Suprapubic skin (tissue), 4 donors: ENCODE measurements at places on chromosomes 3 and 15. TPM values are rescaled to one million over a fixed set of nuclear protein-coding genes. Genes with fewer than 3 reads are reported as not detected.

GRCh38 chr3:138509586-138509985 is 75.2 kb downstream of the ESYT3 start:
- DNase-seq, result no peak

- DNase-seq, result no peak
These were observed 96.7 kb downstream of the ATP10A start for GRCh38 chr15:25766417-25766816.

GRCh38 chr3:102060814-102061213 is 211.5 kb downstream of the NFKBIZ start:
- DNase-seq, result no peak

Gene ITGA11
- 1.2 TPM for total RNA-seq

DNA sequence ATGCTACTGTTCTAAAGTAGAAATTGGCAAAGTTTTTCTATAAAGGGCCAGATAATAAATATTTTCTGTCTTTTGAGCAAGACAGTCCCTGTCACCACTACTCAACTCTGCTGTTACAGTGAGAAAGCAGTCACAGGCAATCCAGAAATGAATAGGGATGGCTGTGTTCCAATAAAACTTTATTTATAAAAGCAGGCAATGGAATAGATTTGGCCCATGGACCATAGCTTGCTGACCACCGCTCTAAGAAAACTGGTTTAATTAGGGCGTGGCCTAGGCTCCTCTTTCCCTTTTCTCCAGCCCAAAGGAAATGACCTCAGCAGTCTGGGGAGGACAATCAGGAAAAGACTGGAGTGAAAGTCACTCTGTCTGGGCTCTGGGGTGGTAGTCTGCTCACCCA is 183.8 kb downstream of the MEGF11 start:
- no peak for DNase-seq

DNA sequence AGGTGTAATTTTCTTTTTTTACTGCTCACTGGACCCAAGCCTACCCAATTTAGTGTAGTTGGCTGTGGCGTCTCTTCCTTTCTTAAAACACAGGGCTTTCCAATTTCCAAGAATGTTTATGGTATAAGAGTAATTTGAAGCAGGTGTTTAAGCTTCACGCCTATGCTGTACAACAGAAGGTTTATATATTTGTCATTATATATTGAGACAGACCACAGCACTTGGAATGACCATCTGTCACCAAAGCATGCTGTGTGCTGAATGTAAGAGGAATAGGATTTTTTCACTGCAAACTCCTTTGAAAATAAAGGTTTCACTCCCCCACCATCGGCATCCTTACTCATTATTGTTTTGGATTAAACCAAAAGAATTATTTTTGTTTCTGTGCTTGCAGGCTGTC is 325.7 kb downstream of the OTOL1 start:
- DNase-seq, result no peak

DNA sequence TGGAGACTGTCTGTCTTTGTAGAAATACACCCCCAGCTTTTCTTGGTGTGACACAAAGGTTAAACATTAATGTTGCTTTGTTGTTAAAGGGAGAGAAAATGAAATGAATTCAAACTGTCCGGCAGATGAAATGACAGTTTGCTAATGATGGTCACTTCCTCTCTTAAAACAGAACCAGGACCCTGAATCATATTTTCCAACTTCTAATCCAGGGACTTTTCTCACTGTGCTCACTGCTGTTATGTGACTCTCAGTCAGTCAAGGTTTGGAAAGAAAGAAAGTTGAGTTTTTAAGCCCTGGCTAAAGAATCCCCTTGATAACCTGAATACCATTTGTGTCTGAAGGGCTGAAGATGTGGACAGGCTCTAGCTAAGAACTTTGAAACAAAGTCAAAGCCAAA is 215.8 kb downstream of the AGBL1 start:
- no peak for DNase-seq

- DNase-seq, result no peak
These were observed 7.4 kb upstream of the NCBP2 start for GRCh38 chr3:196949750-196950149.

DNA sequence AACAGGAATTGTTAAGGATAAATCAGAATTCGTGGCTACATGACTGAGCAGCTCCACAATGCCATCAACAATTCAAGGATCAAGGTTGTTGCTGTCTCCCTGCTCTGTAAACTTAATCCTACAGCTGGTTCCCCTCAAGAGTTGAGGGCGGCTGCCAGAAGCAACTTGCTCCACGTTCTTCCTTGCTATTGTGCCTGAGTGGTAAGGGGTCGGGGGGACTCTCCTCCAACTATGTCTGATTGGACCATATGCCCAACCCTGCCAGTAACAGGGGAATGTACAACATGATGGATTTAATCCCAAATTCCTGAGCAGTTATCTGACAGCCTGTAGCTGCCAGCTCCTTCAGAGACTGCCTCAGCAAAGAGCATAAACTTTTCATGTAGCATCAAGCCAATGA is 37.9 kb upstream of the MECOM start:
- DNase-seq, result no peak
